ENCODE measurements at places on chromosomes 11 and 22.

GRCh38 chr11:26946257-26946716 lies 47.6 kb upstream of the FIBIN start:
- DNase-seq: no peak

GRCh38 chr22:41290262-41291221 lies 4.6 kb upstream of the RANGAP1 start:
- DNase-seq: peak; percentile 25

DNA sequence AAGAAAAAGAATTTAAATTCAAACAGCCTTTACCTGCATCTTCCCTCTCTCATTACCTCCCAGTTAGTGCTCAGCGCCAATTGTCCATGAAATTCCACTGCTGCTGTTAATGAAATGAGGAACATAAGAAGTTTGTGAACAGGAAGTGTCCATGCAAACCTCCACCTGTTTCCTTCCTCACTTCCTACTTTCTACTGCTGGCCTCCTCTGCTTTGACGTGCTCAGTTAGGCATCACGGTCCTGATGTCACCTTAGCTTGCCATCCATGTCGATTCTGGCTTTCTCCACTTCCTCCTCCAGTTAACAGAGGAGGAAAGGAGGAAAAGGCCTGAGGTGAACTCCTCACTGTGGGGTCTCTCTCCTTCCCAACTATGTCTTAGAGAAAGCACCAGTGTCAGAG lies 26.9 kb upstream of the HTR3A start:
- DNase-seq: no peak

- DNase-seq: no peak
These were observed 407.8 kb upstream of the NARS2 start for GRCh38 chr11:78982473-78982872.

DNA sequence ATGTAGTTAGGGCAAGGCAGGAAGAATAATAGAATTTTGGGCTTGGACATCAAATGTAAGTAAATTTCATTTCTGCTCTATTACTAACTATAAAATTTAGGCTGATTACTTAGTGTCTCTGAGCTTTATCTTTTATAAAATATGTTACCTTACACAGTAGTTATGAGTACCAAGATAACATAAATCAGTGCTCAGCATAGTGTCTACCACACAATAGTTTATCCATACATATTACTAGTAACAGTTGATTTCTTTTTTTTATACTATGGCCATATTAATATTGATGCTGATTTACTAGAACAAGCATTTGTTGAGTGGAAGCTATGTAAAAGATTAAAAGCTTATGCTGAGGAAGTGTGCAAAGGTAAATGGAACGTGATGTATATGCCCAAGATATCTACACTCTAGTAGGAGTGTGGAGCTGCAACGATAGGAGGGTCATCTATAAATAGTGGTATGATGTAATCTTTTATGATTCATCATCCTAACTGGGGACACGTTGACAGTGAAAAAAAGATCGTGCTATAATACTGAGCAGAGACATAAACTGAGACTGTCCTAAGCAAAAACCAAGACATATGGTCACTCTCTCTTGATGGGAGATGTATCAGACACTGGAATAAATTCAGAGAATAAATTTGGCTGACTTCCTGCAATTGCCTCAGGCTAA lies 8.7 kb upstream of the SLC5A12 start:
- DNase-seq: no peak

DNA sequence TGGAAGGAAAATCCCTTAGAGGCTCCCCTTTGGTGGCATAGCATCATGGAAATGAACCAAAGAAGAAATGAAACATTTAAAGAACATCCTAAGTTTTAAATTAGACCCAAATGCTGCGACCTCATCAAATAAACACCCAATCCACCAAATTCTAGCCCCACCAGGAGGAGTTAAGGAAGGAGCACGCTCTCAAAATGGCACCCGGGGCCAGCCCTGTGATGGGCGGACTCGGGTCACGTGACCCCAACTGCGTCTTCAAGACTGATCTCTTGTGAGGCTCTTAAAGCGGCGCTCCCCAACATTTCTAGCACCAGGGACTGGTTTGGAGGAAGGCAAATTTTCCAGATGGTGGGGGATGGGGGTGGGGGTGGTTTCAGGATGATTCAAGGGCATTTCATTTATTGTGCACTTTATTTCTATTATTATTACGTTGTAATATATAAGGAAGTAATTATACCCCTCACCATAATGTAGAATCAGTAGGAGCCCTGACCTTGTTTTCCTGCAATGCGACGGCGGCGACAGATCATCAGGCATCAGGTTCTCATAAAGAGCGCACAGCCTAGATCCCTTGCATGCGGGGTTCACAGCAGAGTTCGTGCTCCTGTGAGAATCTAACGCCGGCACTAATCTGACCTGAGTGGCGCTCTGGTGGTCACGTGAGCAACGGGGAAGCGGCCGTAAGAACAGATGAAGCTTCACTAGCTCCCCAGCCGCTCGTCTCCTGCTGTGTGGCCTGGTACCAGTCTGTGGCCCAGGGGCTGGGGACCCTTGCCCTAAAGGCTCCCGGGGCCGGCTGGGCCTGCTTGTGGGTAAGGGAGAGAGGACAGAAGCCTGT lies 90.6 kb upstream of the SLC22A12 start:
- DNase-seq: no peak

DNA sequence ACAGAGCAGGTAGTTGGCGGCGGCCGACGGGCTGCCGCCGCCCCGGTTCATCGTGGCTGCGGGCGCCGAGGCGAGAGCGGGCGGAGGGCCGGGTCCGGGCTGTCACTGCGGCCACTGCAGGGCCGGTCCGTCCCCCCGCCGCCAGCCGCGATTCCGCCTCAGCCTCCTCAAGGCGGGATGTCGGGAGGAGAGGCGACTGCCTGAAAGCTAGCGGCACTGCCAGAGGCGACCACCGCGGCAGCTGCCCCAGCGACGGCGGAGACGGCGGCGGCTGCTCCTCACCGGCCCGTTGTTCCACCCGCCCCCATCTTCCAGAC lies 234 bp downstream of the SESN3 start:
- DNase-seq: no peak

- no peak for DNase-seq
These were observed 278.4 kb downstream of the KIRREL3 start for GRCh38 chr11:126722006-126722736.

GRCh38 chr11:75639762-75640181 lies 29.1 kb downstream of the MAP6 start:
- DNase-seq: peak; percentile 52

DNA sequence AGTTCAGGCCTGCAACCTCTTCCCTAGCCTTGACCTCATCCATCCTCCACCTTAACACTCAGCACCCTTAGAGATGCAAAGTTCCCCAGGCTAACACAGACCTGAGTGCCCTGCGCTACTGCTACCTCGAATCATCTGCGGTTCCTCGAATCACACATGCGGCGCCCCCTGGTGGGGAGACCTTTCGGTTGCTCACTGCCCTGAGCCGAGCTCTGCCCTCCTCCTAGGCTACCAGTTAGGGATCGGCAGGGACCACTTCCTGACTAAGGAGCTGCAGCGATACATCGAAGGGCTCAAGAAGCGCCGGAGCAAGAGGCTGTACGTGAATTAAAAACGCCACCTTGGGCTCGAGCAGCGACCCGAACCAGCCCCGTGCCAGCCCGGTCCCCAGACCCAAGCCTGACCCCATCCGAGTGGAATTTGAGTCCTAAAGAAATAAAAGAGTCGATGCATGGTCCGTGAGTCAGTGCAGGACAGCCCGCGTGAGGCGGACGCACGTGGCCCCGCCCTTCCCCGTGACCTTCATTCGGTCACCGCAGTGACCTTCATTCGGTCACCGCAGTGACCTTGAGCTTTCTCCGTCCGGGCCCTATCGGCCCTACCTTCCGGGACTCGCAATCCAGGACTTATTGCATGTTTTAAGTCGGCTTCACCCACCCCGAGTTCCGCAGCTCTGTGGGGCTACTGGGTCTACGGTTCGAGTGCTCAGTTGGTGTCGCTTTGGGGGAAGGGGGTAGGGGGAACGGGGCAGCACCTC lies 830 bp upstream of the ESRRA start:
- DNase-seq: peak; percentile 87

DNA sequence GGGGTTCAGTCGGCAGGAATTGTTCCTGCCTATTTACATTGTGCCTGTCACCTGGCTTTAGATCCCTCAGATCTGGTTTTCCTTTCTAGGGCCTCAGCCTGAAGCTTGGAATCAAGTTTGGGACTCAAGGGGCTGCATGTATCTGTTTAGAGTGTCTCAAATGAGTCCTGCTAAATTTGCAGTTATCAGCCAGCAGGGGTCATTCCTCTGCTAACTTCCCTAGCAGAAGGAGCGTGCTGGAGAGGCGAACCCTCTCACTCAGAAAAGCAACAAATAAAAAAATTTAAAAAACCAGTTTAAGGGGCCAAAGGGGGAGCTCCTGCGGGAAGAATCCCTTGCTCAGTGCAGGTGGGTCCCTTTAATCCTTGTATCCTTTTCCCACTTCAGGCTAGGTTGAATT lies 1220.2 kb downstream of the JRKL start:
- no peak for DNase-seq

GRCh38 chr11:66846671-66847091 lies 3.4 kb downstream of the RCE1 start:
- DNase-seq: no peak

DNA sequence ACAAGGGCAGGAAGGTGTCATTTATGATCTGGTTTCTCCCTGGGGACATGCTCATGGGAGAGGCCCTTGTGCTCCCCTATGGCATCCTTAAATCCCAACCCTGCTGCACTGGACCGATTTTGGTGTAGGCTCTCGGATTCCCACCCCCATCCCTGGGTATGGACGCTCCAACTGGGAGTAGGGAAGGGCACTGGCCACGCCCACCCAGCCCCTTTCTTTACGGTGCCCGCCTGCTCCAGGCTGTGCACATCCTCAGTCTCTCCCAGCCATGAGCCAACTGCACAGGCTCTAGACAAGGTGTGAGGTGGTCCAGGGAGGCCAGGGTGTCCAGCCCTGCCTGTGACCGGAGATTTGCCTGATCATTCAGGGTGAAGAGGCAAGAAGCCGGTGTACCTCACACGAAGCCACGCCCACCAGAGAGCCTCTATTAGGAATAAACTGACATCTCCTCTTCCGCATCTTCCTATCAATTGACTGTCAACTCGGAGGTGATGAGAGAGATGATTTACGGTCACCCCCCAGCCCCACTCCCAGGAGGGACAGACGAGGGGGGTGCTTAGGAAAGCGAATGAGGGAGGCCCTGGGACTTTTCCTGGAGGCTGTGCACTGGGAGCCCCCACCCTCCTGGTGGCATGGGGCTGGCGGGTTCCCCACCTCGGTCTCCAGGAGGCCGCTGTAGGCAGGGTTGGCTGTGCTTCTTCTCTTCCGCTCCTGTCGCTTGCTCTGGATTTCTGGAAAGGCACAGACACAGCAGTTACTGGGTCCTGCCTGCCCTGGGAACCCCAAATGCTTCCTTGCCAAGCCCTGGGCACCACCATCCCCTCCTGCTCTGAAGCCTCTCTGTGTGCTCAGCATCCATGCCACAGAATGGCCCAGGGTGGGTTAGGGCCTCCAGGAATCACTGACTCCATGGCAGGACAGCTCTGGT lies 116.7 kb downstream of the PHF21B start:
- DNase-seq: no peak

DNA sequence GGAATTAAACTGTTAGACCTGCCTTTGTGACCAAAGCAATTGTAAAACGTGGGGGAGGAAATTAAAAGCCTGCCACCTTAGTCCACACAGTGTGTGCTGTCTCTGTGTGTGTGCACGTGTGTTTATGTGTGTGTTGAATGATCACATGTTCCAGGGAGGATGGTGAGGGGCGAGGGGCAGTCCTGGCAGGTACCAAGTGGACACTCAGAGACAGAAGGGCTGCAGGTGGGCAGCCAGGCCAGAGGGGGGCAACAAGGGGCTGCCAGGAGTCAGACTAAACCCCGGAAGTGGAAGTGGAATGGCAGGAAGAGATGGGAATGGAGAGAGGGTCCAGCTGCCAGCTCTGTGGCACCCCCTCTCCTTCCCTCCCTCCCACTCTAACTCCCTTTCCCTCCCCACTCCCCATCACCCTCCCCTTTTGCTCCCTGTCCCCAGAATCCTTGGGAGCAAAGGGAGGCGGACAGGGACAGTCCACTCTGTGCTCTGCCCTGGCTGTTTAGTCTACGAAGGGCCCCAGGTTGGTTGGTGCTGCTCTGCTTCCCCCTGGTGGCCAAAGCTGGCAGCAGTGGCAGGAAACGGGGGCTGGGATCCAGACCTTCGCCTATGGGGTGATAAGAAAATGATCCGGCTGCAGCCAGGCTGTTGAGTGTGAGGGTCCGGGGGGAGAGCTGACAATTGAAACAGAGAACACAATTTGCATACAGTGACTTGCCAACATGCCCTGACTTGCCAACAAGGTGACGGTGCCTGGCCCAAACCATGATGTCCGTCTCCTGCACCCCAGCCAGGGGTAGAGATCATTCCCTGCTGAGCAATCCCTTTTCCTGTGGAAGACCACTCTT lies 24.4 kb downstream of the P2RY2 start:
- DNase-seq: peak; percentile 78

- peak; percentile 34 for DNase-seq
These were observed 38.5 kb upstream of the GALNT18 start for GRCh38 chr11:11660363-11660740.

DNA sequence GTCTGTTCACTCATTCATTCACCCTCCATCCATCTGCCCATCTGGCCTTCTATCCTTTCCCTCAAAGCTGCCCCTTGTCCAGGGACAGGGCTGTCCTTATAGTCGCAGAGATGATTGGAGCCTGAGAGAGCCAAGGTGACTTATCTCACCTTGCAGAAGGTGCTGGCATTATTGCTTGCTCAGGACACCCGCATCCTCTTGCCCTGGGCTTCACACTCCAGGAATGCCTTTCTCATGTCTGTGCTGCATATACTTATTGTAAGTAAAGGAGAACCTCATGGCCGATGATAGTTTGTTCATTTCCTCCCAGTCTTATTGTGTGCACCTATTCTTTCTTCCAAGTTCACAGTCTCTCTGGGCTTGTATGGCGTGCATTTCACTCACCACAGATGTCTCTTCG lies 49.1 kb upstream of the CCDC188 start:
- DNase-seq: no peak

DNA sequence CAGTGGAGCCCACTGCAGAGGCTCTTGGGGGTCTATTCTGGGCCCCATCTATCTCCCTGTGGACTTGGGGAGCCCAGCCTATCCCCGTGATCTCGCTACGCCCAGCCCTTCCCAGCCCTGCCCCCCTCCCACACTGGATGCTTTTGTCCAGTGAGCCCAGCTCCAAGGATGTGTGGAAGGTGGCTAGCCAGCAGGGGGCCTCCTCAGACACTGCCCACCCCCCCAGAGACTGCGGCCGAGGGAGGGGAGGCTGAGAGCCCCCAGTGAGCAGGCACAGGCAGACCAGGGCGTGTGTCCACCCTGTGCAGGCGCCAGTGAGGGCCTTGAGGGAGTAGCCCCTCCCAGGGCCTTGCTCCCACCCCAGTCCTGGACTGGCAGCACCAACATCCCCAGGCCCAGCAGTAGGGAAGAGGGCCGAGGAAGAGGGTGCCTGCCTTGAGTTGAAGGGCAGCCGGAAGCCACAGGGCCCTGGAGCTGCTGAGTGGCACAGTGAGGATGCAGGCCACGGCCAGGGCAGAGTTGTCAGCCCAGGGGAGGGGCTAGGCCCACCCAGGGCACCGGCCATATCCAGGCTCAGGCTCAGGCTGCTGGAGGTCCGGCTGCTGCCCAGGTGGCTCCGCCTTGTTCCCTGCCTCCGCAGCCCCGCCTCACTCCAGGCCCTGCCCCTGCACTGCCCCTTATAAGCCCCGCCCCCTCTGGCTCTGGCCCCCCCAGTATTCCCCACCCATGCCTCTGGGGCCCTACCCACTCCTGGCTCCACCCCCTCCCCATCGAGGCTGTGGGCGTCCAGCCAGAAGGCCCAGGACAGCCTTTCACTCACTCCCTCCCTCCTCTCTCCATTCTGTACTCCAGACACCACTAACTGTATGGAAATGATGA lies 28.0 kb downstream of the MOB2 start:
- no peak for DNase-seq

- DNase-seq: no peak
These were observed 16.9 kb downstream of the CSF2RB start for GRCh38 chr22:36930041-36930935.

GRCh38 chr22:35155403-35156025 lies 89.6 kb downstream of the ISX start:
- DNase-seq: no peak
